ENCODE measurements at places on chromosomes 4 and X.

DNA sequence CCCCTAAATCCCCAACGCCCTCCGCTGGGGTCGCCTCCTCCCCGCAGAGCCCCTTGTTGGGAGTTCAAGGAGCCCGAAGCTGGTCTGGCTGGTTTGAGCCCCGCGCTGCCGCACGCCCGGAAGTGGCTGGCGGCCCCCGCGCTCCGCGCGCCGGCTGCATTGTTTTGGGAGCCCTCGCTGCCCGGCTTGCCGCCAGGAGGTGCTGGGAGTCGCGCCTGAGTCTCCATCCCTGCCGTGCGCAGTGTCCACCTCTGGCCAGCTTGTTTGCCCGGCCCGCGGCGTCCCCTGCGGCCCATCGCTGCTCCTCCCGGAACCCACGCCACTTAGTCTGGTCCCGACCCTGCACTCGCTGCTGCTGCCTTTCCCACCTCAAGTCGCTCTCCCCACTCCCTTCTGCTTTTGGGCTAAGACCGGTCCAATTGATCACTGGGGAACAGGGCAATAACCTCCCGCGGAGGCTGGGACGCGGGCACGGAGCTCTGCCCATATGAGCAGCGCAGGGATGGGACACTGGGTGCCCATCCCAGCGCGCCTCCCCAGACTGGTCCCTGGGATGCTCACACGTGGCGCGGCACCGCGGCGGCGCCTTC lies 2.2 kb upstream of the SFRP2 start:
- DNase-seq = no peak

- no peak for DNase-seq
Observed at GRCh38 chr4:168119890-168120289, 27.6 kb downstream of the ANXA10 start.

GRCh38 chrX:73828080-73828720 lies 265.2 kb downstream of the CHIC1 start:
- DNase-seq = no peak

- no peak for DNase-seq
Observed at GRCh38 chrX:106927700-106928099, 7.5 kb downstream of the CLDN2 start.

GRCh38 chr4:120874792-120875774 lies 47.4 kb downstream of the PRDM5 start:
- no peak for DNase-seq

- DNase-seq = no peak
Observed at GRCh38 chr4:26557164-26557563, 26.7 kb upstream of the TBC1D19 start.

DNA sequence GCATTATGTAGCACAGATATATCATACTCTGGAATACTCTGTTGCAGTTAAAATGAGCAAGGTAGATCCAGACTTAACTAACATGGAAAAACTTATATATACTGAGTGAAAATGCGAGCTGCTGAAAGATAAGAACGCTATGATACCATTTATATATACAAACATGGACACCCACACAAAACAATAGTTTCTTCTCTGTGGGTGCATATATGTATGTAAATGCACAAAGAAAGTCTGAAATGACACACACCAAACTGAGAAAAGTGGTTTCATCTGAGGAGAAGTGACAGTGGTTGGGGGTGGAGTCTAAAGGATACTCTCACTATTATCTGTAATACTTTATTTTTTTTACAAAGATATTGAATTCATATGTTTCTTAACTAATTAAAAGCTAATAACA lies 12.2 kb upstream of the FGF2 start:
- DNase-seq = no peak

GRCh38 chr4:55378617-55379467 lies 16.9 kb upstream of the TMEM165 start:
- DNase-seq = no peak

DNA sequence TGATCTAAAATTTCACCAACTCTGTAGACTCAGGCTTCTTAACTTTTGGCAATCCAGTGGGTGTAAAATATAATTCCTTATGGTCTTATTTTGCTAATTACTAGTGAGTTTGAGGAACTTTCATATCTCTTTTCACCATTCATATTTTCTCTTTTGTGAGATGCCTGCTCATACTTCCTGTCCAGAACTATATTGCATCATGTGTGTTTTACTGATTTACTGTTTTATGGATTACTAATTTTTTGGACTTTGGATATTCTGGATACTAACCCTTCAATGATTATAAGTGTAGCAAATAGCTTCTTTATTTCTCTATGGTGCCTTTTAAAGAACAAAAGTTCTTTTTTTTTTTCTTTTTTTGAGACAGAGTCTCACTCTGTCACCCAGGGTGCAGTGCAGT lies 20.6 kb downstream of the GSX2 start:
- no peak for DNase-seq

GRCh38 chr4:57766341-57766740 lies 656.2 kb upstream of the IGFBP7 start:
- no peak for DNase-seq

- DNase-seq = no peak
Observed at GRCh38 chr4:67687636-67688035, 13.3 kb downstream of the UBA6 start.

DNA sequence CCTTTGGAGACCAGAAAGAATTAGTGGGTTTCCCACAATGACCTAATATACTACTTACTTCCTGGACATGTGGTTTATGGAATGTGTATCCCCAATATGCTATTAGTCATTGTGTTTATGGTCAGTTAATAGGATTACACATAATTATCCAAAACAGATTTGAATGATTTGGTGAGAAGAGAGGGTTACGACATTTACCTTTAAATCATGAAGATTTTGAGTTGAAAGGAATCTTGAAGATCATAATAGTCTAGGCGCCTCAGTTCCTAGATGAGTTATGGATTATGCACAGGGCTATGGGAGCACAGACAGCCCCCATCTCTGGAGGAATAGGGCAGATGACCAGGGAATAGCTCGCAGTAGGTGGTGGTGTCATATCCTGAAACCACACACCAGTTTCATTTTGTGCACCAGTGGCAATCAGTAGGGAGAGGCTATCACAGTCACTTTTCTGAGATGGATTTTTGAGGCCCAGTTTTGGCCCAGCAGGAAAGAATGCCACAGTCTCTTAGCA lies 61.3 kb downstream of the SEPTIN11 start:
- no peak for DNase-seq

- no peak for DNase-seq
Observed at GRCh38 chr4:184932343-184932742, 85.9 kb upstream of the HELT start.

- no peak for DNase-seq
Observed at GRCh38 chr4:109276482-109277095, 25.9 kb downstream of the COL25A1 start.

DNA sequence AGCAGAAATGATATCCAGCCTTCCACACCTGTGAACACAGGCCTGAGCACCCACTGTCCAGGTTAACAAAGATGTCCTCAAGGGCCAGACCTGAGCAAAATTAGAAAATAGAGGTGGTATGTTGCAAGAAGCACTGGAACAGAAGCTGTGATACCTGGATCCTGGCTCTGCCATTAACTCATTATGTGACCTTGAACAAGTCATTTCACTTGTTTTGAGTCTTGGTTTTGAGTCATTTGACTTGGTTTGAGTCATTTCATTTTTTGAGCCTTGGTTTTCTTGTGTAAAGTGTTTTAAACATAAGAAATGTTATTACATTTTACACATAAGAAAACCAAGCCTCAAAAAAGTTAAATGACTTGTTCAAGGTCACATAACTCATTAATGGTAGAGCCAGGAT lies 2.9 kb upstream of the NWD2 start:
- no peak for DNase-seq

DNA sequence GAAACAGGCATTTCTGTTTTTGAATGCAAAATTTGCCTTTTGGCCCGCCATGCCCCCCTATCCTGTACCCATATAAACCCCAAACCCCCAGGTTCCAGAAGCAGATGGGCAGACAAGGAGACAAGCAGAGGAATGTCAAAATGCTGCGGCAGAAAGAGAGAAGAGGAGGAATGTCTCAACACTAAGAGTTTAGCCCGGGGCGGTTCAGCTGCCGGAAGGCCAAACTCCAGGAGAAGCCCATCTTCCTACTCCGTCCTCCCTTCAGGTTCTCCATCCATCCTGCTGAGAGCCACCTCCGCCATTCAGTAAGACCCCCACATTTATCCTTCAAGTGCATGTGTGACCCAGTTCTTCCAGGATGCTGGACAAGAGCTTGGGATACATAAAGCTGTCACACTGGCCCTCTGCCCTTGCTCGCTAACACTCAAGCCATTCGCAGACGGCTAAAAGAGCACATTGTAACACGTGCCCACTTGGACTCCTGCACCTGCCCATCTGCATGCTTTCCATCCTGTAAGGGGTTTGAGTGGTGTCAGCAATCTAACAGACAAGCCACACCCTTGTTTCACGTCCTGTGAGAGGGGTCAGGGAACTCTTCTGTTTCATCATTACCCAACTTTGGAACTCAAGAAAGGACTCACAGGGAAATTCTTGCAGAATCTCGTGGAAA lies 31.3 kb downstream of the TLR10 start:
- no peak for DNase-seq

GRCh38 chr4:1347410-1347864 lies 429 bp downstream of the UVSSA start:
- DNase-seq = no peak

- DNase-seq = no peak
Observed at GRCh38 chrX:40506201-40506985, 74.4 kb upstream of the ATP6AP2 start.

GRCh38 chr4:73646117-73646516 lies 25.9 kb upstream of the RASSF6 start:
- no peak for DNase-seq

- DNase-seq = no peak
Observed at GRCh38 chr4:25654031-25654970, 1.4 kb upstream of the SLC34A2 start.

DNA sequence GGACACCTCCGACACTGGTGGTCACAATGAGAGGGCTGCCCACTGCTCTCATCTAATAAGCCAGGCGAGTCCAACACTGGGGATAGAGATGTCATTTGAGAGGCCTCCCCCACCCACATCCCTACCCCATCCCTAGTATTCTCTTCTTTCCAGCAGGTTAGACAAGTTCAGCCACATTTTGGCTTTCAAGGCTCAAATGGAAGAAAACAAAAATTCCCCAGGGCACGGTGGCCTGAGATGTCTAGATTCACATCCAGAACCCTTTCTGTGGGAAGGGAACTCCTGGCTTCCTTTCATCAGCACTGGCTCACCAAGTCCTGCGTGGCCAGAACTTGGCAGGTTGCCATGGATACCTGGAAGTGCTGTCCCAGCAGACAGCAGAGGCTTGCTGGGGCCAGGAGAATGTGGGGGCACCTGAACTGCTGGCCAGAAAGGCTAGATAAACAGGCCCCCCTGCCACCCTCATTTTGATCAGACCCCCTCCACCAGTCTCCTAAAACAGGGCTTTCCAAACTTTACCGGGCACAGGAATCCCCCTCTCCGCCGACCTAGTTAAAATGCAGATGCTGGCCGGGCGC lies 1.3 kb upstream of the NYX start:
- no peak for DNase-seq

GRCh38 chr4:117084866-117085701 lies at the start of gene TRAM1L1:
TSS of gene TRAM1L1 (minus strand) at chr4:117085576. CDS start at chr4:117085393, 183 bp downstream.
- DNase-seq = no peak

DNA sequence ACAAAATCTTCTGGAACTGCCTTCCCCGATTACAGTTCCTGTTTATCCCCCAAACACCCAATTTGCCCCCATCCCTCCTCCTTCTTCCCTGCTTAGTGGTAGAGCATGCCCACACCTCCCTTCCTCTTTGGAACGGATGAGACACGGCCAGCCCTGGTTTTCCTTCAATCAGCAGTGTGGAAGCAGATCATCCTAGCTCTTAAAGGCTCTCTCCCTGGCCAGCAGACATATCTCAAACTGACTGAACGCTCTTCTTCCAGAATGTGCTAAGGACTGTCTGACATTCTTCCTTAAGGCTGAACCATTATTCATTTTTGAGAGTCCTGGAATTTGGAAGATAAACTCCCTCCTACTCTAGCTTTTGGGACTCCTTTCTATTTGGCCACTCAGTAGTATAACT lies 161.1 kb downstream of the TRIML1 start:
- no peak for DNase-seq

GRCh38 chr4:187312299-187312698 lies 588.6 kb upstream of the FAT1 start:
- no peak for DNase-seq

DNA sequence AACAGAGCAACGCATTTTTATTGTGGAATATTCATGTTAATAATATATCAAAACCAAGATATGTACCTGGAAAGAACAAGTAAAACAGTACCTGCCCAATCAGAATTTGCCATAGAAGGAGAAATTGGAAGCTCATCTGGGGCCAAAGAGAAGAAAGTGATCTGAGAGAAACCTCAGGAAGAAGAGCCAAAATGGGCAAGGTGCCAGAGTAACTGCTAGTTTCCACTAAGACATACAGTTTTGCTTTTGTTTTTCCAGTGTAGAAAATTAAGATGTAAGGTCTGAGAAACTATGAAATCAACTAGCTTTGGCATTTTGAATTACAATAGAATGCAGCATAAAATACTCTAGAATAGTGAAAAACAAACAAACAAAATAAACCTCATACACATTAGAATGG lies 2201.2 kb downstream of the ARAP2 start:
- no peak for DNase-seq

- no peak for DNase-seq
Observed at GRCh38 chr4:53920883-53921282, 143.5 kb downstream of the CHIC2 start.

GRCh38 chr4:143489106-143489505 lies 24.4 kb upstream of the SMARCA5 start:
- DNase-seq = no peak

DNA sequence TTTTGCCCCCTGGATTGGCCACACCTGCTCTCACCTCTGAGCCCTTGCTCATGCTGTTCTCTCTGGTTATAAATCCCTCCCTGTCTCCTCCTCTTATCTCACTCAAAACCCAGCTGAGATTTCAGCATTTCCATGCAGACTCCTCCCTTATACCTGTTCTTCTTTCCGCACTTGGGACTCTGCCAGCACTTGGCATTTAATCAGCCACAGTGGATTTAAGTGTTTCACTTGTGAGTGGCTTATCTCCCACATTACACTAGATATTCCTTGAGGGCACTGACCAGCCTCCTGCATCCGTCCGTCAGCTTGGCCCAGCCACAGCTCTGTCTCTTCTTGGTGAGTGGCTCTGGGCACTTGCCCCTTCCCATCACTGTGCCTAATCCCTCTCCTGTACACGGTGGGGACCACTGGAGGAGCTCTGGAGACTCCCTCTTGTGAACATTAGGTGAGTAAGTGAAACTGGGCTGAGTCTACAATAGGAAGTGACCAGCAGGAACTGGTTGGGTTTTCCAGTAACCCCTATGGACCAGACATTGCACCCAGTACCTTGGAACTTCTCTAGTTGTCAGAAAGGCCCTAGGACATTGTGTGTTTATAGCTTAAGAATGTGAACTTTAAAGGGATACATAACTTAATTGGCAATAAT lies 19.9 kb downstream of the FGFBP1 start:
- no peak for DNase-seq

DNA sequence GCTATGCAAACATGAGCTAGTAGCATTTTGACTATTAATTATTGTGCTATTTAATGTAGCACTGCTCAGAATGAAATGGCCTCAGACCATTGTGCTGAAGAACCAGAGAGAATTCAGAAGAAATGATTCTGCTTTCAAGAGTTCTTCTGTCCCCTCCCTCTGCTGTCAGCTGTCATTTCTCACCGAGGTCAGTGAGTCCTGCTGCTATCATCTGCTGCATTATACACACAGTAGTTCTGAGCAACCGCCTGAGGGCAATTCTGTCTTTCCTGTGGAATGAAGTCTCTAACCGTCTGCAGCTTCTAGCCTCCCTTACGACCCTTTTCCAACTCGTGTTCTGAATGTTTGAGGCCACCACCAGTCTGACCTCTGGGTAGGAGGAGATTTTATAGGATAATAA lies 249.4 kb downstream of the HNRNPD start:
- no peak for DNase-seq
